ENCODE measurements at places on chromosomes 2 and 18.
A peak's percentile ranks its signal among the peaks of the same experiment; 100 is the strongest.

DNA sequence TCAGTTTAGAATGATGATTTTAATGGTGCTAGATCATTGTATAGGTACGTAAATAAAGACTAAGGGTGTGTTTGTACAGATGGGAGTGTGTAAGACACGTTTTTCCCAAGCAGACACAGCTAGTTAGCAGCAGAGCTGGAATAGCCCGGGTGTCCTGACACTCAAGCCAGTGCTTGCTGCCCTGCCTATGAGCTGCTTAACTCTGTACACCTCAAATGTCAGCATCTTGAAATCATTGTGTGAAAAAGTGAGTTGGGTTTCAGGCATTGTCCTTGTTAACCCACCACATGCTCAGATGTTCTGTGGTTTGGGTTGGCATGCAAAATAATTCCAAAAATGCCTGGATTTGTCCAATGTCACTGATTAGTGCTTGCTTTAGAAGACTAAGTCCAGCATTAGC lies 13.0 kb upstream of the TET3 start:
- DNase-seq, result no peak

- peak; percentile 26 for DNase-seq
Observed at GRCh38 chr2:29000481-29000880, 19.4 kb downstream of the TOGARAM2 start.

- DNase-seq, result no peak
Observed at GRCh38 chr2:200733713-200734198, 78.0 kb upstream of the BZW1 start.

GRCh38 chr2:71309-72035 lies 25.2 kb upstream of the FAM110C start:
- no peak for DNase-seq

DNA sequence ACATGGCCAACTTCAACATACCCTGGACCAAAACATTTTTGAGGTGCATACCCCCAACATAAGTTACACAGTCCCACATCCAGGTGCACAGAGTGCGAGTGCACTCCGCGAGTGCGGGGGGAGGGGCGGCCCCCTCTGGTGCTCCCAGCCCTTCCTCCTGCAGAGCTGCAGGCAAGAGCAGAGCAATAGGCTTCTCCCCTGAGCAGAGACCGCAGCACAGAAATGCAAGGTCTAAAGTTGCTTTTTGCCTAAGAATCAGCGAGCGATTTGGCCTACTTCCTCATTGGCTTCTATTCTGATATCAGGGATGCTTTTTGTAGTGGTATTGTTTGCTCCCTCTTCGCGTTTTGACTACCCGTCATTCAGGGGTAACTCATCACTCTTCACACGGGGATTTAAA lies 40.6 kb downstream of the BOLA3 start:
- DNase-seq, result no peak

DNA sequence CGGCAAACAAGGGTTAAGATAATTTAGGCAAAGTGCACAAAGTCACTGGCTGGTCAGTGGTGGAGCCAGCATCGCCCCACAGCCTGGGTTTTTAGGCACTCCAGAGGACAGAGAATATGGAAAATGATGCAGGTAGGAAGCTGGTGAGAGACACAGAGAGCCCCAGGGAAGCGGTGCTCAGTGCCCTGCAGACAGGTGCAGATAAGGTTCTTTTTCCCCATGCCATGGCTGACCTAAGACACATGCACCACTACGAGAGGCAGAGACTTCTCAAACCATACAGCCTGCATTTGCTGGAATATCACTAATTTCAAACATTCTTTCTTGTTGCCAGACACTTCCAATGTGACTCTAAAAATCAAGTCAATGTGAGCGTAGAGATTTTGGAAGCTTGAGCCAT lies 205.7 kb upstream of the APCDD1 start:
- DNase-seq, result no peak

- DNase-seq, result no peak
Observed at GRCh38 chr2:42074661-42075060, 26.8 kb downstream of the PKDCC start.

DNA sequence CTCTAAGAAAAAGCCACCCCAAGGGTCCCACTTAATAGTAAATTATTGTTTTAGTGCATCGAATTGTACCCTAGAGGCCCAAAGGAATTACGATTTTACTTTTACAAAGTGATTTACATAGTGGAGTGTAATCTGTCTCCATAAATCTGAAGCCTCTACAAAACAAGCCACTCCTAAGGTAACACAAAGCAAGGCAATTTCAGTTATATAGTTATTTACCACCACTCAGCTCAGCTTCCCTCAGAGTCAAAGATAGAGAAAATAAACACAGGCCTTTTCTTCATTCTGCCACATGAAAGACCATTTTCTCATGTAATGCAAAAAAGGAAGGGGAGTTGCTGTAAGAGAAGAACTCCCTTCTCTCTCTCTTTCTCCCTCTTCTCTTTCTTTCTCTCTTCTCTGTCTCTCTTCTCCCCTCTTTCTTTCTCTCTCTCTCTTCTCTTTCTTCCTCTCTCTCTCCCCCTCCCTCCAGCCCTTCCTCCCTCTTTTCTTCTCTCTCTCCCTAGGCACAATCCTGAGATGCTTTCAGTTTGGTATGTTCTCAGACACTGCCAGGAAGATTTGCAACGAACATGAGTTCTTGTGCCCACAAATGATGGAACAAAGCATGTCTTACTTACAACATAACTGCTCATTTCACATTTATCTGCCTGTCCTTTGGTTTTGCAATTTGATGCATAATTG lies 264.5 kb downstream of the BCL2 start:
- DNase-seq, result no peak

- DNase-seq, result no peak
Observed at GRCh38 chr2:157056200-157056676, 201.3 kb upstream of the GALNT5 start.

GRCh38 chr2:8676921-8677645 lies 4.8 kb upstream of the ID2 start:
- DNase-seq, result no peak

- peak; percentile 13 for DNase-seq
Observed at GRCh38 chr2:45759310-45759851, 107.9 kb downstream of the PRKCE start.

DNA sequence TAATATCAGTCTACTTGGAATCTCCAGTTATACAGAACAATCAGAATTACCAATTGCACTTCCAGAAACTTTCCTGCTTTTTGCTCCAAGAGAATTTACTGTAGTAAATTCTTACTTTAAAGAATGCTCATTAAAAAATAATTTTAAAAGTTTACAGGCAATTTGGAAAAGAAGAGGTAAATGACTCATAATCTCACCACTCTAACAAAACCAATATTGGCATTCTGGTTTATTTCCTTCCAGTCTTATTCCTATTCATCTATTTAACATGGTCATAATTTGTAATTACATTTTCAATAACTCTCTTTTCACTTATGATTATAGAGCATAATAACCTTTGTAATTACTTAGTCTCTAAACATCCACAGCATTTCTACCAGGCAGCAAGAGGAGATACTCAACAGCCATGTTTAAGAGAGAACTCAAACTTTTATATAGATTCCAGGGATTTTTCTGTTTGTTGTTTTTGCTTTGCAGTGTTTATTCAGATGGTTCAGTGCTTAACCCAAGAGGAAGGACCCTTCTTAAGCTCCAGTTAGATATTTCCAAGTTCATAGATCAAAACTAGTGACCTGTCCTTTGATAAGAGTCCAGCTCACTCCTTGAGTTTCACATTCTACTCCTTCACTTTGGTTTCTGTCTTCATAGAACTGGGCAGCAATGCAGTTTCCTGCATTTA lies 464.7 kb downstream of the TXNL1 start:
- no peak for DNase-seq

DNA sequence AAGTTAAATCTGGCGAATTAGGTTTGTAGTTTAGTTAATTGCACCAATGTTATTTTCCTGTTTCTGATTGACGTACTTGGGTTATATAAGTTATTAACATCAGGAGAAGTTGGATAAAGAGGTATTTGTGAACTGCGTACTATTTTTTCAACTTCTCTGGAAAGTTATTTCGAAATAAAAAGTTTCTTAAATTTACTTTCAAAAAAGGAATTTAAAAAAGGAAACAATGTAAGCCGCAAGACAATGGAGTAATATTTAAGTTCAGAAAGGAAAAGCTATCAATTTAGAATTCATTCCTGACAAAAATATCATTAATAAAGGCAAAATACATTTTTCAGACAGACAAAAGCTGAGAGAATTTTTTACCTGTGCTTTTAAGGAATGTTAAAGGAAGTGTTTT lies 47.7 kb downstream of the RAB10 start:
- no peak for DNase-seq

- DNase-seq, result no peak
Observed at GRCh38 chr2:9708683-9709538, 78.1 kb upstream of the YWHAQ start.

DNA sequence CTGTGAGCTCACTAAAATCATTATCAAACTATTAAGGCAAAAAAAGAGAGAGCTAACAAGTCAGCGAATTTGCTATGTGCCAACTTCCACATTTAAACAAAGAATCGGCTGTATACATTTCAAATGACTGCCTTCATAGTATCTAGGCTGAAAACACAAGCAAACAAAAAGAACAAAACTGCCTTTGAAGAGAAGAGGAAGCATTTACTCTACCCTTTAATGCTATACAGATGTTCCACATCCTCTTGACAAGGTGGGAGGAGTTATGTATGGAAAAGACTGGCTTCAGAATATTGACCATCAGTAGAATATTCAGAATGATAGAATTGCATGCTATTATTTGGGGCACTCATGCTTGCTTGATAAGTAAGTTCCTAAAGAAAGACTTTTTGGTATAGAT lies 741.7 kb downstream of the PLCL1 start:
- DNase-seq, result no peak

DNA sequence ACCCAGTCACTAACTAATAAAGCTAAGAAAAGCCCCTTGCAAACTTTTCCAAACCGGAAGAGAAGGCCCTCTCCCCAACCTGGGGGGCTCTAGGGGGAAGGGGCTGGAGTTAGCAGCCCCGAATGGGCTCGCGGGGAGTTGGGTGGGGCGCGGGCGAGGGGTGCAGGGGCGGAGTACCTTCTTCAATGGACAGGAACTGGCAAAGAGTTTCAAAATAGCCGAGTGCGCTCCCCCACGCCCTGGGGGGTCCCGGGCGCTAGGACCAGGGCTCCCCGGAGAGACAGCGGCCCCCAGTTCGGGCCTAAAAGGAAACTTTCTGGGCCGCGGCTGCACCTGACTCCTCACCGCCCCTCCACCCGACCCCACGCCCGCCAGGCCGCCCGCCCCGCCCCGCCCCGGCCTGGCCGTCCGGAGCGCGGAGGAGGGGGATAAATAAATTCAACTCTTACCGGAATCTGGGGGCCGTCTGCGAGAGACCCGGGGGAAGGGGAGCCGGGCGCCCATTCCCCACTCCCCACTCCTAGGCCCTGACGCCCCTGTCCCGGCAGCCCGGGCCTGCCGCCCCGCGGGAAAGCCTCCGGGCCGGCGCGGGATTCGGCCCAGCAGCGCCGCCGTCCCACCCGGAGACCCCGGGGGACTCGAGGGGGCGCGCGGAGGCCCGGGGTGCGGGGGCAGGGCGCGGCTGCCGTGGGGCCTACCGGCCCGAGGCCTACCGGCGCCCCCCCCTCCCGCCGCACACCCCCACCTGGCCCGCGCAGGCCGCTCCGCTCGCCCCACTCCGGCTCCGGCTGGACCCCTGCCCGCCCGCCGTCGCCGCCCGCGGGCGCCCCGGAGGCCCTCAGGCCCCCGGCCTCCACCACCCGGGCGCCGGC lies 868 bp downstream of the INO80D start:
- no peak for DNase-seq

DNA sequence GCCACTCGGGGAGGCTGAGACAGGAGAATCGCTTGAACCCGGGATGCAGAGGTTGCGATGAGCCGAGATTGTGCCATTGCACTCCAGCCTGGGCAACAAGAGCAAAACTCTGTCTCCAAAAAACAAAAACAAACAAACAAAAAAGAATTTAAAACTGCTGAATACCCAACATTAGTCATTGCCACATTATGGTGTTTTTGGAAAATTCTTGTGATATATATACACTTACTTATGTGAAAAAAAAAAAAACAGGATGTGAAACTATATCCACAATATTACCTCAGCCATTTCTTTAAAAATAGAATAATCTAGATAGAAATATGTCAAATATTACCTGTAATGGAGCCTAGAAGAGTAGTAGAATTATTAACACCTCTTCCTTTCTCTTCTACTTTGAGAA lies 288.3 kb upstream of the FN1 start:
- no peak for DNase-seq

DNA sequence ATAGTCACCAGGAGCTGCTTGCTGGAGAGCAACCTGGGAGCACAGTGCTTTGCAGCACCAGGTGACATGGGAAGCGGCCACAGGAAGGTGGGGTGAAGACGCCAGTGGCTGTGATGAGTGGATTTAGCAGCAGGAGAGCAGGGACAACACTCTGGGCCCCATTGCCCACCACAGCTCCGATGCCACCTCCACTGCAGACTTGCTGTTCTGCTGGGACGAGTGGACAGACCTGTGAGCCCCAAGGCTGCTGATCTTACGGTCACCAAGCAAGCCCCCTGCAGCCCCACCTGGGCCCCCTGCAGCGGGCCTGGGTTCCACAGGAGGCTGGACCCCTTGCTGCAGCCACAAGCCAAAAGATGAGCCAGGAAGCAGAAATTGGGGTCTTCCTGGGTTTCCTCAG lies 73.7 kb downstream of the CTIF start:
- no peak for DNase-seq

- peak; percentile 81 for DNase-seq
Observed at GRCh38 chr18:24009651-24010333, 4.8 kb upstream of the TTC39C start.

DNA sequence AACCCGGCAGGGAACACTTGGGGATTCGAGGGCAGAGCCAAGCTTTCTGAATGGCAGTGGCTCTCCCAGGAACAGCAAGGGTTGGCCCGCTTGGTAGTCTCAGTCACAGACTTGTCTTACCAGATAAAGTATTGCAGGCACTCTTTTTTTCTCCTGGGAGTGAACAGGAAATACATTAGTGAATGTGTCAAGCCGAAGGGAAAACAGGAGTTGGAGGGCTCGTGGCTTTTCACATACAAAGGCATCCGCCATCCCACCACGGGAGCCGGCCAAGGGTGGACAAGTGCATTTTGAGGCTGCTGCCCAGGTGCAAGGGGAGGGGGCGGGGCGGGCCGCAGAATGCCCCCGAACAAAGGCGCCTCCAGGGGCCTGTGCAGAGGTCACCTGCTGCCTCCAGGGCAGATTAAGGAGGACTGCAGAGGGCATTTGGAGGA lies 163.3 kb upstream of the SIX3 start:
- peak; percentile 73 for DNase-seq

GRCh38 chr2:138718405-138718804 lies 61.8 kb downstream of the NXPH2 start:
- no peak for DNase-seq

GRCh38 chr2:108587621-108588020 lies 53.4 kb downstream of the LIMS1 start:
- DNase-seq, result no peak

Measured in DMS79 treated with DMSO at 0.1 percent for 48 hours (cell line).